AG04450 (cell line): ENCODE measurements at places on chromosomes 5 and 9.

- no peak for DNase-seq
These were observed 32.1 kb downstream of the PRKACG start for GRCh38 chr9:68981789-68982188.

GRCh38 chr9:37889536-37889935 lies 14.4 kb downstream of the SLC25A51 start:
- no peak for DNase-seq

DNA sequence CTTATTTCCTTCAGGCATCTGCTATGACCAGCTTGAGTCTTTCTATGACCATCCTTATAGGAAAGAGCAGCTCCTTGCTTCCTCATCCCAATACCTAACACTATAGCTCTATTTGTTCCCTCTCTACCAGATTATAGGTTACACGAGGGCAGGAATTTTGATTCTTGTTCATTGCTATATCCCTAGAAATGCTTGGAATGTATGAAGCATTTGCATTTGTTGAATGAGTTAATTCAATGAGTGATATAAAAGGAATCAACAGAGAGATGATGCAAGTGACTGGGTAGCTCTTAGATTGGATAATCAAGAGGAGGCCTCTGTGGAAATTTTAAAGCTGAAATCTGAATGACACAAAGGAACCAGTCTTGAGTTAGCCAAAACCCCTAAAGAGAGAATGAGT lies 13.9 kb downstream of the ZCCHC9 start:
- DNase-seq = peak; percentile 39

- DNase-seq = no peak
These were observed 249.3 kb downstream of the NNT start for GRCh38 chr5:43852279-43852678.

- no peak for DNase-seq
These were observed at the start of gene HSPB3 for GRCh38 chr5:54455413-54456157. HSPB3 (plus strand) TSS chr5:54455699; CDS start chr5:54455790, 91 bp downstream.

GRCh38 chr5:181217111-181217802 lies 5.8 kb upstream of the TRIM41 start:
- no peak for DNase-seq

DNA sequence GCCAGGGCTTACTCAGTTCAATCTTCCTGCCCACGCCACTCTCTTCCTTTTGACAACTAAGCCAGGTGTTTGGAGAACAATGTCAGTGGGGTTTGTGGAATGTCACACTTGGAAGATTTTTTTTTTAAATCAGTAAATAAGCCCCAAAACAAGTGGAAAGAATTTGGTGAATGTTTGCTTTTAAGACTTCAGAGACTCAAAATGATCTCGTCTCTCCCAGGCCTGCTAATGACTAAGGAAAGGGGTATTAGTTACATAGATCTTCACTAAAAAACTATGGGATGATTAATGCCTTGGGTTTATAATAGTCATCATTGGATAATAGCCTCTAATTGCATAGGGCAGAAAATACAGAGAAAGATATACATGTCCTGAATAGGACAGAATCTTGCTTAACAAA lies 166.4 kb downstream of the DMRT2 start:
- DNase-seq = no peak

GRCh38 chr9:131734165-131734610 lies 5.7 kb downstream of the RAPGEF1 start:
- DNase-seq = no peak

DNA sequence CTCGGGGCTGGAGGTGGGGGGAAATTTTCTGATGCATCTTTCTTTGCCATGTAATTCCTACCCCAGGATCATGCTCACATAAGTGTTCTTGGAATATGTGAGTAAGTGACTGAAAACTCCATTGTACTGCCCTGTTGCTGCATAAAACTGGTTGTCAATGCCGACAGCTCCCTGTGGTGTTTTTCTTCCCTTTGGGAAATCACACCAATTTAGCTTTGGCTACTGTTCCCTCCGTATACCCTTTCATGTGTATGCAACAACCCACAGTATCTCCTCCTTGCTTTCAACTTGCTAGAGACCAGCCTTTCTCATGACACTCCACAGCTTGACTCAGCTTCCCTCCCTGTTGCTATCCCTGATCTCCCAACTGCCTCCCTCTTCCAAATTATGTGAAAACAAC lies 240.6 kb downstream of the TRIM32 start:
- DNase-seq = no peak
